ENCODE measurements at places on chromosomes 7 and 10.

DNA sequence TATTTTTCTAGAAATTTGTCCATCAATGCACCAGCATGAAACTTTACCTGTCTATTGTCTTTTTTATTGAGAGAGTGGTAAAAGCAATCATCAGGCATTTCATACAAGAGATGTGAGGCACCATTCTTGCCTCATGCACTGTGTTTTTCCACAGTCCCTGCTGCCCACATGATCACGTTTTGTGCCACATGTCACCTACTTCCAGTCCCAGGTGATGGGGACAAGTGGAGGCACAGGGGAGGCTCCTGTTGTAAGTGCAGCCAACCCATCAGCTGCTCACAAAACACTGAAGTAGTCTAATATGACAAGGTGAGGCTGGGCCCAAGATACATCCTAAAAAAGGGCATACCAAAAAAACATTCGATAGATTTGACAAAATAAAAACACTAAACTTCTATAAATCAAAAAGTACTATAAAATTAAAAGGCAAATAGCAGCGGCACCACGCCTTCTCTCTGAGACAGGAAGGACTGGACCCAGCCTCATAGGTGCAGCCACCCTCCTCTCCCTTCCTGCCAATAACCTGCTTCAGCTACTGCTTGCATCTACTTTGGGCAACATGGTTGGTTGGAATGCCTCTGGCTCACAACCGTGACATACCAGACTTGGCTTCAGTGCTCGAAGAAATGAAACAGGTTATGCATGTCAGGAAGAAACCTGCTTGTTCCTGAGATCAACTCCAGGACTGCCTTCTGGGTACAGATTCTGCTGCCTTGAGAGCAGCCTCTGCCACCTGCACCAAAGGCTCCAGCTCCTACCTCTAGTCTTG lies 2.3 kb downstream of the ZC3HAV1L start:
- DNase-seq = no peak

DNA sequence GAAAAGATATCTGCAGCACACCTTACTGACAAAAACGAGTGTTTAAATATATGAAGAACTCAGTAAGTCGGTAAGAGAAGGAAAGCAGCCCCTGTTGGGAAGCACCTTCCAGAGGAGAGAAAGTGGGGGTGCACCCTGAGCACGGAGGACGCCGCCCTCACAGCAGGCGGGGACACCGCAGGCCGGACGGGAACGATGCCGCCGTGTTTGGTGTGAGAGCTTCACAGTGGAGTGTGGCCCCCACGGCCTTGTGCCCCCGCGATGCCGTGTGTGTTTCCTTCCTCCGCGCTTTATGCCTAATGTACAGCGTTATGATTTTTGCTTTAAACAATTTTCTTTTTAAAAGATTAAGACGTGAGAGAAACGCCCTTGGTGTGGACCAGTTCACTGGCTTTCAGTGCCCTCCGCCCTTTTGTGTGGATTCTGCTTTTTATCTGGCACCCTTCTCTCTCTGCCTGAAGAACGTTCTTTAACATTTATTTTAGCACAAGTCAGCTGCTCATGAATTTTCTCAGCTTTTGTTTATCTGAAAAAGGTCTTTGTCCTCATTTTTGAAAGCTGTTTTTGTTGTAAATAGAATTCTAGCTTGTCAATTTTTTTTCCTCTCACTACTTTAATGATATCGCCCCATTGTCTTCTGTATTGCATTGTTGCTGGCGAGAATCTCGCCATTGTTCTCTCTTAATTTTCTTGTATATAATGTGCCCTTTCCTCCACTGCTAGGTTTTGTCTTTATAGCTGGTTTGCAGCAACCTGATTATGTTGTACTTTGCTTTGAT lies 110.7 kb downstream of the INPP5A start:
- no peak for DNase-seq

- no peak for DNase-seq
Observed at GRCh38 chr10:125373546-125373945, 213.2 kb upstream of the CTBP2 start.

DNA sequence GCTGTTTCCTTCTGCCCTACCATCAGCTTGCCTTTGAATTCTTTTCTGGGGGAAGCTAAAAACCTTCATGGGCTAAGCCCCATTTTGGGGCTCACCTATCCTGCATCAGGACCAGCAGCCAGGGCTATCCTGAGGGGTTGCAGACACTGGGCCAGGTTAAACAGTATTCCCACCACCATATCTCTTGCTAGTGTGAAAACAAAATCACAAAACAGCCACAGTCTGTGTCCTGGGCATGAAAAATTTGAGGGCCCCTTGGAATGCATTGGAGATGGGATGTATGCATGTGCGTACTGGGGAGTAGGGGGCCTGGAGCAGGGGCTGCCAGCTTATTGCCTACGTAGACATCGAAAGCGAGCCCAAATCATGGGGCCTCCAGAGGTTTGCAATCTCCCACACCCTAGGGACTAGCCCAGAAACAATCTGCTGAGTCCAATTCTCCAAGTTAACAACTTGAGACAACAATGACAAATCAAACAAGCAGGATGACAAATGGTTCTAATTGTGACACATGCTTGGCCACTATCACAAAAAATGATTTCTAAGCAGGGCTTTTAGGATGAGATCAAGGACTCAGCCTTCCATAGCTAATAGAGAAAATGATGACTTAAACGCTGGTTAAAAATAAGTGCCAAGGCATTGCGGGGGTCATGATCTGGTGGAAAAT lies 557.1 kb downstream of the KCNMA1 start:
- no peak for DNase-seq

GRCh38 chr7:139697056-139697455 lies 80.7 kb downstream of the HIPK2 start:
- DNase-seq = no peak

Data from esophagus squamous epithelium (tissue), 5 donors.